ENCODE measurements at places on chromosomes 2 and 18.

- no peak for DNase-seq
Observed at GRCh38 chr2:139078376-139078775, 298.2 kb upstream of the NXPH2 start.

DNA sequence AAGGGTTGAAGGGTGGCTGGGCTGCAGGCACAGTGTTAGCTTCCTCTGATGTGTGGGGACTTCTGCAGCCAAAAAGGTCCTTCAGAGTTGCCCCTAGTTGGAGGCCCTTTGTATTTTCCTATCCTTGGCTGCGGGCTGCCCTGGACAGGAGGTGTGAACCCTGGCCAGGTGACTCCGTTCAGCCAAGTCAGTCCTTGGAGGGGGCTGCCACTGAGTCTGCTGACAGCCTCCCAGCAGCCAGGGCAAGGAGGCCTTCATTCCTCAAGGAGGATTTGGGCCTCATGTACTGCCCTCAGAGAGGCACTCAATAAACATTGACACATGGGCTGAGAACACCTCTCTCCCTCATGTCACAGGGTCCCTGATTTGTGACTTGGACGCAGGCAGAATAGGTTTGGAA, 62.4 kb downstream of the MAPK4 start:
- no peak for DNase-seq

- DNase-seq: no peak
Observed at GRCh38 chr18:35050705-35051195, 9.5 kb downstream of the MAPRE2 start.

- no peak for DNase-seq
Observed at GRCh38 chr2:147255812-147256211, 589.0 kb upstream of the ACVR2A start.

- no peak for DNase-seq
Observed at GRCh38 chr2:30224151-30224550, 7.2 kb upstream of the LBH start.

DNA sequence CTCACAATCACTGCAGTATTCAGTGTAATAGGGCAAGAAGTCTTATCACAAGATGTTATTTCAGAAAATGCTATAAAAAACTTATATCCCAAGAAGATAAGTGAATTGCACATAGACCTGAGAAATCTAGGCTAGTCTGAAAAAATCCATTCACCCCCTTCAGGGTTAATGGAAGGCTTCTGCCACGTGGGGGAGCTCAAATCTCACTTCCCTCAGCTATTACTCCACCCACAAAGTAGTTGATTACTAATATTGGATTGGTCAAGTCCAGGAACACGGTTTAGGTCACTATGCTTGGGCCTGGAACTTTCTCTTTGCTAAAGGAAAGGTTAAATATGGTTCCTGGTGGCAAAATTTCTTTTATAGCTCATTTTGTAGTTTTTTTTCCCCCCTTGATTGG, 51.2 kb upstream of the ADAM23 start:
- no peak for DNase-seq

GRCh38 chr2:203431391-203432185, 103.4 kb downstream of the ABI2 start:
- DNase-seq: no peak

DNA sequence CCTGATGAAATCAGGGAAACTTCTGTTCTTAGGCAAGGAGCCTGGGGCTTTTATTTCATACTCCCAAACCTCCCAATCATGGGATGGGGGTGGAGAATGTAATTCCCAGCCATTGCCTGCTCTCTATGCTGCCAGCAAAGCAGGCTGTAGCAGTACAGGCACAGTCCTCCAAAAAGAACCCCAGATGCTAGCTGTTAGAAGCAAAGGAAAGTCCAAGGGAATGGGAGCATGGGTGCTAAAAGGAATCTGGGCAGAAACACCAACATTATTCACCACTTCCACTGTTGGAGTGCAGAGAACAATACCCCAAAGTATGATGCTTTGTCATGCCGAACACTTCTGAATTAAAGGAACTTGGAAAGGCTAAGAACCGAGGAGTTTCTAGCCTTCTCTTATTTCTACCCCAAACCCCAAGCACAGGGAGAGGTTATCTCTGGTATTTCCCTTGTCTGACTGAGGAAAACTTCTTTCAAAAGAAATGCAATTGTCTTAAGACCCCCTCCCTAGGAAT, 24.7 kb downstream of the MDH1 start:
- DNase-seq: no peak

- DNase-seq: no peak
Observed at GRCh38 chr2:46195819-46196218, 101.4 kb upstream of the EPAS1 start.

GRCh38 chr2:96164459-96165184, 19.4 kb upstream of the DUSP2 start:
- no peak for DNase-seq

DNA sequence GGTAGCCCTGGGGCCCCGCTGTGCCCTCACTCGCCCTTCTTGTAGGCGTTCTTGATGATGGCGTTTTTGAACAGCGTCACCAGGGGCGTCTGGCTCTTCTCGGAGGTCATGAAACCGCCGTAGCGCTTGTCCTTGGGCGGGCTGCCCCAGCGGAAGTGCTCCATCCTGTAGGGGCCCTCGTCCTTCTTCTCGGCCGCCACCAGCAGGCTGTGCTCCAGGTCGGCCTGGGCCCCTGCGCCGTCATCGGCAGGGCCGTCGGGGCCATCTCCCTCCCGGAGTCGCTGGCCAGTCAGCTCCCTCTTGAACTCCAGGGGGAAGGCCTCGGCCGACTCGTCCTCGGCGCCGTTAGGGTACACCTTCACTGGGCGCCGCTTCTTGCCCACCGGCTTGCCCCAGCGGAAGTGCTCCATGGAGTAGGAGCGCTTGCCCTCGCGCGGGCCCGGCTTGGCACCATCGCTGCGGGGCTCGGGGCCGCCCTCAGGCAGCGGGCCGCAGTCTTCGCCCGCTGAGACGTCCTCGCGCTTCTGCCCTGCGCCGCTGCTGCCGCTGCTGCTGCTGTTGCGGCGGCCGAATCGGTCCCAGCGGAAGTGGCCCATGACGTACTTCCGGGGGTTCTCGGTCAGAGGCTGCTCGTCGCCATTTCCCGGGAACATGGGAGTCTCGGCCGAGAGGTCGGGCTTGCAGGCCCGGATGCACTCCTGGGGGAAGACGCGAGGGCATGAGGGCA, 7.2 kb downstream of the POMC start:
- peak; percentile 40 for DNase-seq

GRCh38 chr2:10548626-10549025, 100.5 kb upstream of the ODC1 start:
- DNase-seq: no peak

GRCh38 chr2:25251422-25252273, 83.3 kb upstream of the POMC start:
- DNase-seq: no peak

GRCh38 chr18:47758000-47758399, 172.5 kb downstream of the SMAD2 start:
- DNase-seq: no peak

DNA sequence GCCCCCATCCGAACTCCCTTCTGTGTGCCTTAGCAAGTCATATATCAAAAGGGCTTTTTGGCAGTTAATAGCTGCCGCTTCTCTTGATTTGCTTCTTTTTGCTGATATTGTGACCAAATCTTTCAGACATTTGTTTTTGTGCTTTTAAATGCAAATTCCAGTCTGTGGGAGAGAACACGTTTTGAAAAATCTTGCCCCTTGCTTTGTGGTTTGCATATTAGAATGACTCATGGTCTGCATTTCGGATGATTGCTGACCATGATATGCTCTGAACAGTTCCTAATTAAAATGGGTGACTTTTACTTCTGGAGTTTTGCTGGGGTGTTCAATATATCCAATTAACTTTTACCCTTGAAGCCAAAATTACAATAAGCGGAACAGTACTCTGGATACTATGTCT, 58.2 kb upstream of the ST6GAL2 start:
- no peak for DNase-seq

DNA sequence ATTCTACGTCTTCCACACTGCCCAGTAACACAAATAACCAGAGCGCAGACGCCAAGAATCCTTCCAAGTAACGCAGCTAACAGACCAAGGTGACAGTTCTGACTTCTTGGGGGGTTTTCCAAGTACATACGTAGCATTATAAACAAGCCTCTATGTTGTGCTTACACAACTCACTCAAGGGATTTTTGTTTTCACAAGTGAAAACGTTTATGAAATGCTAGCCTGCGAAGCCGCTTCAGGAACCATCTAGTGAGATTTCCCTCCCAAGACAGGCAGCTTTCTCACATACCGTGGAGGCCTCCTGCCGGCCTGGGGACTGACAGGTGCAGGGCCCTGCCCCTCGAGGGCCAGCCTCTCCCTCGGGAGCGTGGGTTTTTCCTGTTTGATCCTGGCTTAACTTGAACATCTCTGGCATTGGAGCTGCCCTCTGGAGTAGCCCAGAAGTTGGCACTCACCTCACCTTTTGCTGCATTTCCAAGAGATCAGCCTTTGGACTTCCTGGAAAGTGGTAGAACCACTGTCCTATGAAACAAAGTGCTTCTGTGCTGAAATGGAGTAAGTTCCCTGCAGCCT, 151.1 kb downstream of the MBP start:
- no peak for DNase-seq

DNA sequence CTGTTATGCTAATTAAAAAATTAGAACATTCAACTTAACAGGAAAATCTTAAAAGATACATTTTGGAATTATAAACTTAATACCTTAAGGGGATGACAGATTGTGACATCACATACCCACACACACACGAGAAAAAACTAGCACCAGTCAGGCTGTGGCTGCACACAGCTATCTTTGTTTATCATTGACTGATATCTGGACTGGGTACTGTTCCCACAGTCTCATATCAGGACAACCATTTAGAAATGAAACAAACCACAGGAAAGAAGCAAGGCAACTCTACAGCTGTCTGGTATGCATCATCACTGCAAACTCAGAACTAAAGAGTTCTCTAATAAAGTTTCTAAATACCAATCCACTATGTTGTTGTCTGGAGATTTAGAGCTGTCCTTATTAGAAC, 210.9 kb upstream of the SMAD7 start:
- DNase-seq: no peak

- DNase-seq: no peak
Observed at GRCh38 chr2:67599561-67599960, 202.4 kb downstream of the ETAA1 start.

All from activated CD8-positive, alpha-beta memory T cell treated with anti-CD3 and anti-CD28 coated beads for 1 hour (primary cell).